ENCODE measurements at places on chromosomes 7 and 10.

DNA sequence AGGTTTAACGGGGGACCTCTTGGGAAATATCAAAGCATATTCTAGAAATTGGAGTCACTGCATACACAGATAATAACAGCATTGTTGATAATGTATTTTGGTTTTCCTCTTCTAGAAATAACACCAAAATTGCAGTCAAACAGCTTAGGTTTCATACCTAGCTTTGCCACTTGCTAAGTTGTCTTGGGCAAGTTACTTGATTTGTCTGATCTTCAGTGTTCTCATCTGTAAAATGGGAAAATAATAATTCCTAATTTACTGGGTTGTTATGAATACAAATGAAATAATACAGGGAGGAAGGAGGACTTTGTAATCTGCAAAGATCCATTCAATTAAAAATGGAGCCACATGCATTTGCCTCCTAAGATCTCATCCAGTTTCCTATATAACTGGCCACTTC lies 20.3 kb upstream of the NUP205 start:
- no peak for DNase-seq

GRCh38 chr7:122949186-122949585 lies 46.3 kb downstream of the TAS2R16 start:
- no peak for DNase-seq

- DNase-seq: no peak
Measured at GRCh38 chr10:30247704-30248103, 101.4 kb downstream of the MTPAP start.

DNA sequence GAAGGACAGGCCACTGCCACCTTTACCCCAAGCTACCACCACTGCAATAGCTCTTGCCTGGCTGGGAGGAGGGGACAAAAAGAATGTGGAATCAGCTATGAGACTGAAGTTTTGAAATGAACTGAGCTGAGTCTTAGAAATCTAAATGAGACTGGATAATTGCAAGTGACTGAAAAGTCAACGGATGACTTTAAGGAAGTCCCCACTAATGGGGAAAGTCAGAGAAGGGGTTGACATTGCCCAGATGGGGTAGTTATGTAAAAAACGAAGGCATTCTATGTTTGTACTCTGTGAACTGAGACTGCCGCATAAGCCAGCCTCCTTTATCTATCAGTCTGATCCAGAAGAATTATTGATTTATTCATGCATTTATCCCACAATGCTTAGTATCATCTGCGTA lies 67.2 kb downstream of the RBM20 start:
- DNase-seq: no peak

DNA sequence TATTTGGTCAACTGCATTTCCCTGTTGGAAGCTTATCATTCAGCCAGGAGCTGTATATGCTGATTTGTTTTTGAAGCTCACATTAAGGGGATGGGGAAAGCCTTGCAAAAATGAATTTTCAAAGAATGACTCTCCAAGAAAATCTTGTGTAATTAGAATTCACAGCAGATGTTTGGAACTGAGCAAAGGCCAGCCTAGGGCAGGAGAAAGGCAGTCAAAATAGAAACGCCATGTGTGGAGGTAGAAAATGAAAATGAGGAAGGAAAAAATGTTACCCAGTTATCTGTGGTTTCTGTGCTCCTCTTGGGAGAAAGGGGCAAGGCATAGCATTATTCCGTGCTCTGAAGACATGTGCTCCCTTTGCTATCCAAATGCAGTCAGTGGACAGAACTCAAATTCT lies 93.5 kb downstream of the NRP1 start:
- no peak for DNase-seq

Data from ELF-1 (cell line).